ENCODE measurements at places on chromosomes 2 and 18.

DNA sequence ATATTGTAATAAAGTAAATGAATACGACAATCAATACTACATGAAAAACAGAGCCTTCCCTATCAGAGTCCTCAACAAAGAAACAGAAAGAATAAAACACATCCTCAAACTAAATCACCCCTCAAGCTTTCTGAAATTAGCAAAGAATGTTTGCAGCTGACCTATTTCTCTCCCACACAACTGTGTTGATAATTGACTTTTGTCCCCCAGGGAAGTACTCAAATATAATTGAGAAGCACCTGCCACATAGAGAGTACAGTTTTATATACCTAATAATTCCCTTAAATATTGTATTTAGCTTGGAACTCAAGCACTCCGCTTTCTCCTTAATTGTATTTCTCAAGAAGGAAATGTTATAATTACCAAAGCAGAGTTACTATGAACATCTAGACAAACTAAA, 12.6 kb downstream of the CACNB4 start:
- no peak for DNase-seq

- DNase-seq, result no peak
These were observed 157.9 kb downstream of the ADCYAP1 start for GRCh38 chr18:1062588-1062987.

DNA sequence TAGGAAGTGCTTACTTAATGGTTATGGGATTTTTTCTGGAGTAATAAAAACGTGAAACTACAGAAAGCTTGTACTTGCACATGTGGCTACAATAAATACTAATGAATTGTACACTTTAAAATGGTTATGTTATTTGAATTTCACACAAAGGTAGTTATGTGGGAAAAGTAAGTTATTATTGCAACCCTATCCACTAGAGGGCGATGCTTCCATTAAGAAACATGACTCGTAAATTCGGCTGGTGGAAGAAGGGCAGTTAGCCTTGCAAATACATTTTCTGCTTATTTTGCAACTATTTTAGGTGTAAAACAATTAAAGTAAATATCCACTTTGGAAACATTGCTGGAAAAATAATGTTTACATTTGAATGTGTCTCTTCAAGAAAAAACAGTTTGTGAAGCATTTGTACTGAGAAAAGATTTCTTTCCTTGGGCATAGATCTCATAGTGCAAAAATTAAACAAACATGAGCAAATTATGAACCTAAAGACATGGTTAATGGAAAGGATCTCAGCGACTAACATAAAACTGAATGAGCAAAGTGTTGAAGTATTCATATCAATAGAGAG, 68.1 kb upstream of the CSRNP3 start:
- no peak for DNase-seq

- no peak for DNase-seq
These were observed 259.3 kb downstream of the ZNF407 start for GRCh38 chr18:74856928-74857327.

DNA sequence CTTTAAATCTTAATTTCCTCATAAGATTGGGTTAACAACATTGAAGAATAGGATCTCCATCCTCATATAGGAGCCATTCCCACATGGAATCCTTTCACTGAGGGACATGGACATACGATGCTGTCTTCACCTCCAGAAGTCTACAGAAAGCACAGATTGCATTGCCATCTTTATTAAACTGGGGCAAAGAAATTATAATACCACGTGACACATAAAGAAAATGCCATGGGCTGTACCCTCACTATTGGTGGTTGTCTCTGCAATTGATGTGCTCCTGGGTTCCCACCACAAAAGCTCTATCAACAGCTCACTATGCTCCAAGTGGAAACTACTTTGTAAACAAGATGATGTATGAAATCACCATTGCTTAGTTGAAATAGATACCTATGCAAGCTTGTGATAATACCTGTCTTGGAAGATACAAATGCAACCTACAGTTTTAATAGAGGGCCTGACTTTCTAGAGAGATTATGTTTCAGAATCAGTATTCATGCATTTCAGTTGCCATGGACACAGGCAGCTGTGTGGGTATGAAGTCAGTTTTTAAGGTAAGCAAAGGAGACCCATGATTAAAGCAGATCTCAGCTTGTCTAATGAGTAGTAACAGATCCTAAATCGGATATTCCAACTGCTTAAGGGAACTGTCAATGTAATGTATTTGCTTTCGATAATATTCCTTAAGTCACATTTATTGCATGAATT, 337.0 kb downstream of the RAD51AP2 start:
- no peak for DNase-seq
